ENCODE measurements at places on chromosomes 5 and 9.

DNA sequence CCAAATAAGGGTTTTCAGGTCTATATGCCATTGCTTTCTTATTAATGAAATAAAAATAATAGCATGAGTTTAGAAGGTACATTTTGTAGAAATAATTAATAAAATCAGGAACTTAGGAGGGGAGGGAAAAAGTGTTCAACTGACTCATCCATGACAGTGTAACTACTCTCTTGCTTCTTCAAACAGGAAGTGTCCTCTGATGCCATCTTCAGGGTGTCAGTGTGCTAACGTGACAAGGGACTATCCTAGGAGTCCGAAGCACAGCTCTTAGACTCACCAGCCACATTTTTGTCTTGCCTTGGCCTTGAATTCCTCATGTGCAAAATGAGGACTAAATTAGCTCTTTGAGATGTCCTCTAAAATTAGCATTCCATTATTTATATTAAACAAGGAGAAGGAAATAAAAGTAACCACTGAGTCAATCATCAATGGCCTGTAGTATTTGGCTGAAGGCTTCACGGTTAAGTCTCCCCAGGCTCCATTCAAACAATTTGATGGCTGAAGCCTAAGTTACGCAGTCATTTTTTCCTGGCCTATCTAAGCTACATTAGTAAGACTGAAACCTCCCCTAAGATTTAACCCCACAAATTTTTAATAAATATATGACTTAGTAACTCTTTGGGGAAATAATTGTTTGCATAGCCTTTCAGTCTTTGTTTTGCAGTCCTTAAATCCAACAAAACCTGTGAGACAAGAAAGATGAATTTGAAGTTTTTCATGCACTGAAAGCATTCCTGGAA, 151.1 kb downstream of the ARL15 start:
- no peak for DNase-seq

DNA sequence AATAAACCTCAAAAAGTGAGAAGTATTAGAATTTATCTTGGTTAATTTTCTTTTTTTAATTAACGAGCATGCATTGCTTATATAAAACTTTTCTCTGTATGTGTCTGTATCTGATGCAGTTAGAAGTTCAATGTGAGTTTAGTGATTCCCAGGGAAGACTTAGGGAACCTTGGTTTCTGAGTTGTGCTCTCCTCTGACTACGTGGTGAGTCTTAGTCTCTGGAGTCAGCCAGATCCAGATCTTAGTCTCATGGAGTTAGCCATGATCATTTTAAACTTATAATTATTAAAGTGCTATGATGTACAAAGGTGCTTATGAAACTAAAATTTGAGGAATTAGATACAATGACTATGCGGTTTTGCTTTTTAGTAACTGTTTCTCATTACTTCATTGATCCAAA, 285.3 kb upstream of the DMRT1 start:
- no peak for DNase-seq

DNA sequence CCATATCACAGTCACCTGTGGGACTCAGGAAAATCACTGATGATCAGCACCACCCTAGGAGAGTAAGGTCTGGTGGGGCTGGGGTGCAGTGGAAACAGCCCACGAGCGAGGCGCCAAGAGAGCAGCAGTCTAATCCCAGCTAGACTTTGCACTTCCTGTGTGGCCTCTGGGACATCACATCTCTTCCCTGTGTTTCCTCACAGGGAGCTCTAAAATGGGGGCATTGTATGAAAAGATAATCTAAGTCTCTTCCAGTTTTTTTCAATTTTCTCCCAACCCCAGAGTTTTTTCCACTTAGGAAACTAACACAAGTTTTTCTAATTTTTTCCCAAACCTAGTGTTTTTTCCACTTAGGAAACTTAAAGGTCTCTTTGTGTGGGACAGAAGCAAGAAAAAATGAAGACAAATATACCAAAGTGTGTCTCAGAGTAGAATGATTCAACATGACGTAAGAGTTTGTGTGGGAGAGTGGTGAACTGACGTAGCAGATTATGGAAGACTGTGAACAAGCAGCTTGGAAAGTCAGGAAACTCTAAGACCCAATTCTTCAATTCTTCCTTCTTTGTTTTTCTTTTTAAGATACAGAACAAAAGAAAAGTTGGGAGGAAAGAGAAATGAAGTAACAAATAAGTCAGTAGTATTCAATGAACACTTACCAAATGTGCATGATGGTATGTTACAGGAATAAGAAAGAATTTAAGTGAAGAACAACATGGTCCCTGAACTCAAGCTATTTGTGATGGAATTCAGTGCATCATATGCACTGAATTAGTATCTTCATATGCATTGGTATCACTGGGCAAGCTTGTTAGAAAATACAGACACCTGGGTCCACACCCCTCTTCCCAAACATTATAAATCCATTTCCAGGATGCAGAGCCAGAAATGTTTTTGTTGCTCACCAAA, 51.3 kb downstream of the LHFPL2 start:
- no peak for DNase-seq

- DNase-seq, result no peak
Observed at GRCh38 chr5:81482595-81482994, 88.7 kb upstream of the ACOT12 start.

GRCh38 chr5:142888469-142889085, 118.4 kb downstream of the ARHGAP26 start:
- no peak for DNase-seq

All from stimulated activated CD8-positive, alpha-beta memory T cell treated with anti-CD3 and anti-CD28 coated beads, Interleukin-2, amount 100 ng/mL, for 48 hours (primary cell).